Astrocyte of the hippocampus (primary cell): ENCODE measurements at places on chromosomes 4 and X.

GRCh38 chr4:154441124-154441523, 50.5 kb downstream of the DCHS2 start:
- no peak for DNase-seq

DNA sequence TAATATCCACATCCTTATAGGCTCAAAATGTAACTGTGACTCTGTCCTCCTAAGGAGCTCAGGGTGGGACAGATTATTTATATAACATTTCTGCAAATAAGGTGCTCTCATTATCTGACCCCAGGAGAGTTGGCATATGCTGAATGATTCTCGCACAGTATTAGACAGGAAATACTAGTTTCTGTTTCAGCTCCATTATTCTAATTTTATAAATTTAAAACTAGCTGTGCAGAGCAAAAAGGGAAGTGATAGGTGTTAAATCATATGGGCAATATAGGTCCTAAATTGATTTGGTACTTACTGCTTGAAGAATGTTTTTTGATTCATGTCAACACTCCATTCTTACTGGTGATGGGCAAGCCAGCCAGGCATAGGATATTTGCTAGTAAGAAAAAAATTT, 141.5 kb downstream of the GLRA2 start:
- DNase-seq, result no peak

DNA sequence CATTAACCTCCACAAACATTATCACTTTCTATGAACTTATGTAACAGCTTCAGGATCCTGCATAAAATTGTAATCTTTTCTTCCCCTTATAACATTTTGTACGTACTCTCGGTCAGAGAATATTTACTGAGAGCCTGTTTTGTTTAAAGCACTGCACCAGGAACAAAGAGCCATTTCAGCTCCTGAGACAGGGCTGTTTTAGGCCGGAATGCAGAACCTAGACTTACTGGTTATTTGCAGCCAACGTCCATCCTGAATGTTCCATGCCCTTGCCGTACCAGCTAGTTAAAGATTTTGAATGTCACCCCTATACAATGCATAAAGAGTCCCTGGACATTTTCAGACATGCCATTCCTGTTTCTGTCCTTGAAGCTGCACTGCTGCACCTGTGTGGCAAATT, 248.8 kb downstream of the PCDH7 start:
- DNase-seq, result no peak

- no peak for DNase-seq
Measured at GRCh38 chr4:104735174-104735573, 240.5 kb upstream of the CXXC4 start.

GRCh38 chrX:16992951-16993350, 46.5 kb downstream of the REPS2 start:
- no peak for DNase-seq
